SK-N-DZ (cell line): ENCODE measurements at places on chromosomes 7 and 10.

GRCh38 chr10:99975942-99976809, 33.6 kb downstream of the DNMBP start:
- DNase-seq = no peak

GRCh38 chr10:85596389-85596788, 770.2 kb downstream of the GRID1 start:
- DNase-seq = no peak

- DNase-seq = no peak
Measured at GRCh38 chr10:115935731-115936130, 337.3 kb downstream of the GFRA1 start.

DNA sequence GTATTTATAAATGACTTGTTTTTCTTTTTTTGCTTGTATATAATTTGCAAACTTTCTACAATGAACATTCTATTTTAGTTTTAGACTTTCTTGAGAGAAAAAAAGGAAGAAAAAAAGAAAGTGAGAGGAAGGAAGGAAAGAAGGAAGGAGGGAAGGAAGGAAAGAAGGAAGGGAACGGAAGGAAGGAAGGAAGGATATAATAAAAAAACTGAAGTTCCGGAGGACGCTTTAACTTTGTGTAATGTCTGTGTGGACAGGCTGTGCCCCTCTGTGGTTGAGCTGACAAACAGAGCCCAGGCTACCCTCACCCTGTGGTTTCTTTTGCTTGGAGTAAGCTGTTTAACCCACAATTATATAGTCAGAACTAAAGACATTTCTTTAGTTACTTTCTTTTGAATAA, 108.7 kb downstream of the SEMA3D start:
- DNase-seq = no peak
